Activated naive CD8-positive, alpha-beta T cell treated with anti-CD3 and anti-CD28 coated beads, Interleukin-2, amount 50 U/mL, for 16 hours (primary cell): ENCODE measurements at places on chromosomes 11 and 22.

GRCh38 chr11:121614636-121615240 lies 162.0 kb upstream of the SORL1-AS1 start:
- DNase-seq = no peak

GRCh38 chr22:47250995-47251765 lies 488.7 kb downstream of the TBC1D22A start:
- DNase-seq = no peak

DNA sequence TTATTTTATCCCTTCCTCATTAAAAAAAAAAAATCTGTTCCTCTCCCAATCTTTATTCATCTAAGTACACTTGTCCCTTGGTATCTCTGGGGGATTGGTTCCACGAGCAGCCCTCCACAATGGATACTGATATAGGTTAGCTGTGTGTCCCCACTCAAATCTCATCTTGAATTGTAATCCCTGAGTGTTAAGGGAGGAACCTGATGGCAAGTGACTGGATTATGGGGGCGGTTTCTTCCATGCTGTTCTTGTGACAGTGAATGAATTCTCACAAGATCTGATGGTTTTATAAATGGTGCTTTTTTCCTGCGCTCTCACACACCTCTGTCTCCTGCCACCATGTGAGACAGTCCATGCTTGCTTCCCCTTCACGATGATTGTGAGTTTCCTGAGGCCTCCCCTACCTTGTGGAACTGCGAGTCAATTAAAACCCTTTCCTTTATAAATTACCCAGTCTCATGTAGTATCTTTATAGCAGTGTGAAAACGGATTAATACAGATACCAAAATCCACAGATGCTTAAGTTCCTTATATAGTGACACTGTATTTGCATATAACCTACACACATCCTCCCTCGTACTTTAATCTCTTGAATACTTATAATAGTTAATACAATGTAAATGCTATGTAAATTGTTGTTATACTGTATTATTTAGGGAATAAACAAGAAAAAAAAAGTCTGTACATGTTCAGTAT lies 62.0 kb downstream of the PACS1 start:
- DNase-seq = no peak

- DNase-seq = no peak
Observed at GRCh38 chr22:35592418-35592967, 24.6 kb downstream of the MB start.

GRCh38 chr11:30478923-30479322 lies 107.2 kb downstream of the MPPED2 start:
- DNase-seq = no peak

DNA sequence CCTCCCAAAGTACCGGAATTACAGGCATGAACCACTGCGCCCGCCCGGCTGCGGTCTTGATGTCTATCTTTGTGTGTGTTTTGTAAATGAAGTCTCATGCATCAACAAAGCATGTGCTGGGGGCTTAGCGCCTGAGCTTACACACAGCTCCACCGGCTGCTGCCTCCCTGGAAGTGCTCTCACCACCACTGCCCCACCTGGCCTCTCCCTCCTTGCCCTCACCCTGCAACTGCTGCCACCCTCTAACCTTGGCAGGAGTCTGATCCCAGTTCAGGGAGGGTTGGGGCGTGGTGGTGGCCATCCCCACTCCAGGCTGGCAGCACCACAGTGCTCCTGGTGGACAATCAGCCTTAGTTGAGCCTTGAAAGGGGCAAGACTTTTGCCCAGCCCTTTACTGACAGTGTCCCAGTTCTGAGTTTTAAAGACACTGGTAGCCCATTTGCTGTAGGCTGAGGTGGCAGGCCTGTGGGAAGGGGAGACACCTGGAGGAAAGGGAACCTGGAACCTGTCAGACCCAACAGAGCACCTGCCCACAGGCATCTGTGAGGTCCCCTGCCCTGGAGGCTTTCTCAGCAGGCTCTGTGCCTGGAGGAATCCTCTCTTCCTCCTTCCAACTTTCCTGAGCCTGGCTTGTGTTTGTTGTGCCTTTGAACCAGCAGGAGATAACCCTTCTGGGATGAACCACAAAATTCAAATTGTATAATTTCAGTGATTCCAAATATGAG lies 42.4 kb upstream of the WEE1 start:
- no peak for DNase-seq

DNA sequence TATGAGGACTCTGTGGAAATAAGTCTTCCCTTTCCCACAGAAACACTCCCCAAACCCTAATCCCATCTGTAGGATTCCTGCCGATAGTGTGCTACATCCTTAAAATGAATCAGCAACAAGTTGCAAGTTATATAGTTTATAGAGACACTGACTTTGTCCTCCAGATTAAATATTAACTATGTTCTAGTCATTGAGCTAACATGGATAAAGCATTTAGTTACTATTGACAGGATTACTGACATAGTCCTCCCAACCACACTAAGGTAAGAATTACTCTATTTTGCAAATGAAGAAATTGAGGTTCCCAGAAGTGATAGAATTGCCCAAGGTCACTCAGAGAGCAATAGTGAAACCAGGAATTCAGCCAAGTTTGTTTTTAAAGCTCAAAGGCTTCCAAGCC lies 1.9 kb downstream of the OR52M1 start:
- no peak for DNase-seq

GRCh38 chr11:78489184-78489583 lies 71.6 kb upstream of the GAB2 start:
- no peak for DNase-seq

GRCh38 chr11:6677018-6677417 lies 6.1 kb downstream of the MRPL17 start:
- no peak for DNase-seq

DNA sequence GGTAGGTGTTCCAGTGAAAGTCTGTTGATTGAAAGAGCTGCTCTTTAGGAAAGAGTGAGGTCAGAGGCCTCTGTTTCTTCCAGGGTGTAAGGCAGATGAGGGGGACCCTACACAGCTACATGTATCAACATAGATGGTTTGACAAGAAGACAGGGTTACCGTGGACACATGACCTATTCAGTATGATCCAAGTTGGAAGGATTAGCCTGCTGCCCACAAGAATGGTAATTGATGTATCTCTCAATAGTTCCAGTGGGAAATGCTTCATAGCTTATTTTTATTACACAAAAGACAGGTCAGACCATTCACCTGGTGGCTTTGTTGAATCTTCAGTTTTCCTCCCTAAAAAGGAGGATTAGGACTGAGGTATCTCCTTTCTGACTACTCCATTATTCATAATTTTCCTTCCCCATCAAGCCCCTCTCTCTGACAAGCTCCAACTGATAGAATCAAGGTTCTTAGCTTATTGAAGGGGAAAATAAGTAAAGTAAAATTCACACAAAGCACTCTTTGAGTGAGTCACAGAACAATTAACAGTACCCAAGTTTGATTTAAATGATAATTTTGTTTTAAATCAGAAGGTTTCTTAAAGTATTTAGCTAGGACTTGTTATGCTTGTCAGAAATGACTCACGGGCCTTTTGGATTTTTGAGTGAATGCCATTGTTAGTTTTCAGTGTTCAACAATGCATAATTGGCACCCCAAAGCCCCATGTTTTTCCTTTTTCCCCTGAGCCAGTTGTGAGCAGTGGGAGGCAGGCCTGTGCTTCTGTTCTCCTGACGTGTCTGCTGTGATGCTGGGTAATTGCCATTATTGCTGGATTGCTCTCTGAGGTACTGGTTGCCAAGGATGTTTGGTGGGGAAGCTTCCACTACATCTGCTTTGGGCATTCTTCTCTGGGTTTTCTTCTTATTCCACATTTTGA lies 373.2 kb downstream of the DDX10 start:
- no peak for DNase-seq

DNA sequence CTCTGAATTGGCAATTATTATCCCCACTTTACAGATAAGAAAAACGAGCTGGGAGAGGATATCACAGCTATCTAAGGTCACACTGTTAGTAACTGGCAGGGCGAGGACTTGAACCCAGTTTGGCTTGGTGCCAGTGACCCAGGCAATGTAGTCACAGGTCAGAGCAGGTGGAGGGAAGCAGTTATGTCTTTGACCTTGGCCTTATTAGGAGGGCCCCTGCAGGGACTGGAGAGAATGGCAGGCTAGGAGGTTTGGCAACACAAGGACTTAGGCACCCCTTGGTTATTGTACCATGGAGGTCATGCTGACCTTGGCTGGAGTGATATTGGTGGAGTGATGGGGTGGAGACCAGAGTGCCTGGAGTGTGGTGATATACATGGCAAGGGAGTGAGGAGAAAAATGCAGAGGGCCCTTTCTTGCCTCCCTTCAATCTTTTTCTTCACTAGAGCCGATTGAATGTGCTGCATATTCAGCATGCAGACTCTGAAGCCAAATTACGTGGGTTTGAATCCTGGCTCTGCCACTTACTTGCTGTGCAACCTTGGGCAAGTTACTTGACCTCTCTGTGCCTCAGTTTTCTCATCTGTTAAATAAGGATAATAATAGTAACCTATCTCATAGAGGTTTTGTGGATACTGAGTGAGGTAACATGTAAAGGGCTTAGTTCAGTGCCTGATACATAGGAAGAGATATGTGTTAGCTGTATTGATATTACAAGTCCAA lies 92.7 kb upstream of the TBCEL start:
- DNase-seq = no peak
